ENCODE measurements at places on chromosomes 6 and 20. TPM values are rescaled to one million over a fixed set of nuclear protein-coding genes. Genes with fewer than 3 reads are reported as not detected.

The RUNX2 gene
- total RNA-seq, result 11.0 TPM

The RNF182 gene
- 8.1 TPM for total RNA-seq

The CDH4 gene
- total RNA-seq, result 50.9 TPM

The LZTS3 gene
- 10.4 TPM for total RNA-seq

GRCh38 chr6:84037425-84038089 is 4.0 kb downstream of the MRAP2 start:
- DNase-seq, result no peak

GRCh38 chr20:14344746-14345145 is 7.3 kb upstream of the FLRT3 start:
- DNase-seq, result no peak

- no peak for DNase-seq
Observed at GRCh38 chr6:169591616-169592015, 110.2 kb downstream of the WDR27 start.

DNA sequence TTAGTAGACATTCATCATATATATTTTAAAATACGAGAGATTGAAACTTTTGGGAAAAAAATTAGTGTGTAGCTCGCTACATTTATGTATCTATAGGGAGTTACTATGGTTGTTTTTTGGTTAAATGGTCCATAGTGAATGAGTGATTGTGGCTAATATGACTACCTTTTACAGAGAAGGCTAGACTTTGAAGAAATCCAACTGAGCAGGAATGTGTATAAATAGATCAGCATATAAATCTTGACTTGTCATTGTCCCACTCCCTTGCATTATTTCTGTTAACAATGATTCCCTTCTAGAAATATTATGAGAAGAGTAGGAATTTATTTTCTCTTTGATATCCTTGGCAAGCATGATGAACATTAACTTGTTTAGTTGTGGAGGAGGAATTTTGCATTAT is 737.8 kb upstream of the MAP3K7 start:
- no peak for DNase-seq

- DNase-seq, result no peak
Observed at GRCh38 chr6:13273931-13274706, 54.2 kb downstream of the TBC1D7 start.

DNA sequence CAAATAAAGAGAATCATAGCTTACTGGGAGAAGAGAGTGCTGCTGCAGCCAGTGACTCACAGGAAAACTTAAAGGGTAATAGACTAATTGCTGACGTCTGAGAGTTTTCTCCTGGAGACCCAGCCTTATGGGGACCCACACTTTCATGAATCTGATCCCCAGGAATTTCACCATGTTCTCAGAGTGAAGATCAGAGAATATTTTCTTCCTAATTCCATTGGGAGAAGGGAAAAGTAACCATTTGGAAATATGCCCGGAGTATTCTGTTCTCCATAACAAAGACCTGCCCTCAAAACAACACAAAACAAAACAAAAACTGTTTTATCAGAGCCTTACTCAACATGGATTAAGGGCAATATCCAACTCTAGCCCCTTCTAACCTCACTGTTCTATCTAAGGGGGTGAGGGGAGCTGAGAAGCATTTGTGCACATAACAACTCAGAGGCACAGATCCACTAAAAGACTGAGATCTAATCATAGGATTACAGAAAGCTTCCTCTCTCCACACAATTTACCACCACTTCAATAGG is 168.2 kb upstream of the SSTR4 start:
- DNase-seq, result no peak

DNA sequence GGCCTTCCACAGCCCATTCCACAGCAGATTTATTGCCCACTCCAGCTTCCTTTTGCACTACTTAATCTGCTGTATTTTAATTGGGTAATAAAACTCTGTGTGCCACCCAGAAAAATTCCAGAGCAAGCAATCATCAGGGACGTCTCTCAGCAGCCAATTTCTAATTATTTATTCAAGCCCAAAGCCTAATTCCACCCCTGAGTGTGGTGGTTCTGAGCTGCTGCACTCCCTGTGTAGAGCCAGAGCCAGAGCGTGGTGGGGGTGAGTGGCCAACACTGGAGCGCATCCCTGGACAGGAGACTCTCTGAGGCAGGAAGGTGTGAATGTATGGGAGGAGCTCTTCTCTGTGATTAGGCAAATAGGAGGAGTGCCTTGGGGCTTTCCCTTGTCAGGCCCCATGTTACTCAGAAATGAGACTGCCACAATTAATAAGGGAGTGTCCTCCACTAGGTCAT is 66.1 kb downstream of the CD24 start:
- no peak for DNase-seq

GRCh38 chr6:25902071-25902470 is 28.0 kb upstream of the SLC17A3 start:
- DNase-seq, result no peak

- DNase-seq, result no peak
Observed at GRCh38 chr20:36434383-36434782, 106.9 kb upstream of the MYL9 start.

GRCh38 chr20:53828088-53828681 is 234.5 kb upstream of the ZNF217 start:
- DNase-seq, result peak; percentile 95

DNA sequence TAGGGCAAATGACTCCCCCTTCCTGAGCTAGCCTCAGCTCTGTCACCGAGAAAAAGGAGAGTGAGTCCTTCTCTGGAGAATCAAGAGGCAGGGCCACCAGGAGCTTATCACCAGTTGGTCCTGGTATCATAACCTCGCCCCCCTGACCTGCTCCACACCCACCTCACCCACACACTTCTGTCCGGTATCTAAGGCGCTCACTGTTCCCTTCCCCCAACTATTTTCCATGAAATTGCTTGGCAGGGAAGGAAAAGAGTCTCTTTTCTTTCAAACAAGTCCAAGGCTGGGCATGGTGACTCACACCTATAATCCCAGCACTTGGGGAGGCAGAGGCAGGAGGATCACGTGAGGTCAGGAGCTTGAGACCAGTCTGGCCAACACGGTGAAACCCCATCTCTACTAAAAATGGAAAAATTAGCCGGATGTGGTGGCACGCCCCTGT is 77.6 kb downstream of the ZMYND8 start:
- no peak for DNase-seq

GRCh38 chr6:6923605-6924004 is 184.2 kb upstream of the RREB1 start:
- no peak for DNase-seq

Data from kidney epithelial cell (primary cell).